ENCODE measurements at places on chromosomes 6 and 20.

- DNase-seq, result no peak
Measured at GRCh38 chr6:52526634-52527033, 50.2 kb downstream of the TRAM2 start.

GRCh38 chr20:36792422-36792821 lies 18.9 kb upstream of the DSN1 start:
- peak; percentile 25 for DNase-seq

DNA sequence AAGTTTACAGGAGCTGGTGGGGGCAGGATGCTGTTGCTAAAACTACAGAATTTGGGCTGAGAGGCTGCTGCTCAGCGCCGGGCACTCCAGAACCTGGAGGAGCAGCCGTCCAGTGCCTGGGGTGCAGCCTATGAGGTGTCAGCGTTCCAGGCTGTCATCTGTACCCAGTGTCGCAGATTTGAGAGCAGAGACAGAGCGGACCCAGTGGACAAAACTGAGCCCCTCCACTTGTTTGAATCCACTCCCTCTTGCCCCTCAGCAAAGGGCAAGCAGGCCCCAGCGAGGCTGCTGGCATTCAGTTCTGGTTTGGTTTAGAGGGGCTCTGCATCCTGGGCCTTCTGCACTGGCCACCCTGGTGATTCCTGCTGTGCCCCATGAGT lies 144.3 kb downstream of the TBC1D7 start:
- DNase-seq, result no peak

- no peak for DNase-seq
Measured at GRCh38 chr6:126076992-126077664, 90.8 kb downstream of the TRMT11 start.

GRCh38 chr20:8244637-8245036 lies 112.6 kb downstream of the PLCB1 start:
- DNase-seq, result peak; percentile 73

DNA sequence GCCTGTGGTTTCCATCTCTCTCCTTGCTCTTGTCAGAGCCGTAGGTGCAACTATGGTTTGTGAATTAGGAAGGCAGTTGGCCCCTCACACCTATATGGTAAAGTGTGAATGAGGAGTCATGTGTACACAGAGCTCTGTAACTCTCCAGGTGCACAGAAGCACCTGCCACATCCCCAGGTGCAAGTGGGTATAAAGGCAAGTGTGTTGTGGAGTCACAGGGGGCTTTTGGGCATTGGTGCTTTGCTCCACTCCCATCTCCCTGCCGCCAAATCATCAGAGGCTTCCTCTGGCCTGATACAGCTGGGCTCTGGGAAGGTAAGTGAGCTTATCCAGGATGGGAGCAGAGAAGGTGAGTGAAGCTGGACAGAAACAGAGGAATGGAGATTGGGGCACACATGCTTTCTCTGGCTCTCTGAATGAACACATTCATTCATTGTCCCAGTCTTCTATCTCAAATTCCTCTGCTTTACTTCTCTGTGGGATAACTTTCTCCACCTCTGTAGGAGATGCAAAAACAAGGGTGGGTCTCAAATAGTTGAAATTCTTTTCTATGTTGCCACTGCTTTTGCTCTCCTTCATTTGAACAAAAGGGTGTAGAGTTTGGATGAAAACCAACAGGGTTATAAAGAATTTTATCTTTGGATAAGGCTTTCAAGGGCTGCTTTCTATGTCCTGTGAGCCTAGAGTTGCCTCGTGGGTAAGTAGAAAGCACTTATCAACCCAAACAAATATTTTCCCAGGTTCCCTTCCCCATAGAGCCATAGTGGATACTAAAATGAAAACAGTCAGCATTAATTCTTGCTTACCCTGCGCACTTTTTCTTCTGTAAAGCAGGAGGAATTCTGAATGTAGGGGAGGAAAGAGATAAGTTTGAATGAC lies 45.0 kb upstream of the RIPOR2 start:
- no peak for DNase-seq

- no peak for DNase-seq
Measured at GRCh38 chr6:47302043-47302442, 7.7 kb downstream of the TNFRSF21 start.

GRCh38 chr20:50026746-50027575 lies 44.2 kb downstream of the SNAI1 start:
- DNase-seq, result no peak

- DNase-seq, result no peak
Measured at GRCh38 chr6:148530394-148530953, 187.8 kb downstream of the SASH1 start.

DNA sequence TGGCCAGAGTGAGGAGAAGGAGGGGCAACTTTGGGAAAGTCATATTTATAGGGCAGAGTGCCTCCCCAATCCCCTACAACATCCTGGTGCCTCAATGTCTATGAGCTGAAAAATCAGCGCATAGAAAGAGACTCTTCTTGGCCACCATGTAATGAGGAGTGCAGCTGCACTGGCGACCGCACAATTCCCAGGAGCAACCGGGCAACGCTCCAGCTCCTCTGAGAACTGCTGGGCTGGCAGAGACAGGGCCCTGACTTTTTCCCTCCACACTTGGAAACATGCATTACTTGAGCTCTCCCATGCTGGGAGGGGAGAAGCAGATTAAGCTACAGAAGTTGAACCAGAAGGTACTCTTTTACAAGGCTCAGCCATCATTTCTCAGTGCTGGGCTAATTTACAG lies 31.4 kb upstream of the MARCKS start:
- DNase-seq, result peak; percentile 68

DNA sequence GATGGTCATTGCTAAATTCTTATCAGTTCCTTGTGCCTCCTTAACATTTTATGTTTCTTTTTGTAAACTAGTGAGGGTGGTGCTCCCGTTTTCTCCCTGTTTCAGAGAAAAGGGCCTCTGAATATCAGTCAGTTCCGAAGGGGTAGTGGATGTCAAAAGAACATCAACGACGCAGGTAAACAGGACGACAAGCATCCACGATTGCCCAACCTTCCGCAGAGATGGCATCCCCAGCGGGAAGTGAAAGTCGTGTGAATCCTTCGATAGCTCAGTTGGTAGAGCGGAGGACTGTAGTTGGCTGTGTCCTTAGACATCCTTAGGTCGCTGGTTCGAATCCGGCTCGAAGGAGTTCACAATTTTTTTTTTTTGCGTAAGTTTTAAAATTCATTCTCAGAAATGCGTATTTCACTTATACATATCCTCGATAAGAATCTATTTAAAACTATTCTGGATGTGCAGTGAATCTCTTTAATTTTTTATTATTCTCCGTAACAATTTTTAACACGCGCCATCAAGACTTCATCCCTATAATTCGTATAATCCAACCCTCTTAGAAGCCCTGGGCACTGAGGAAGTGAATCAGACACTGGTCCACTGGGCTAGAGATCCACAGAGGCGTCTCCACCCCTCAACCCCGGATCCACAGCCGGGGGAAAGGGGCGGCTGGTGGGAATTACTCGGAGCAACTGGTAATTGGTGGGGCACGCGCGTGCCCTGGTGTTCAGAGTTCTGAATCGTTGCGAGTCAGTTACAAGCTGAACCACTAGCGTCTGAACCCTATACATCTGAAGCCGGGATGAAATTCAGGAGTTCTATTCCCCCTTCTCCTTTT lies 27.9 kb upstream of the ABT1 start:
- DNase-seq, result no peak

DNA sequence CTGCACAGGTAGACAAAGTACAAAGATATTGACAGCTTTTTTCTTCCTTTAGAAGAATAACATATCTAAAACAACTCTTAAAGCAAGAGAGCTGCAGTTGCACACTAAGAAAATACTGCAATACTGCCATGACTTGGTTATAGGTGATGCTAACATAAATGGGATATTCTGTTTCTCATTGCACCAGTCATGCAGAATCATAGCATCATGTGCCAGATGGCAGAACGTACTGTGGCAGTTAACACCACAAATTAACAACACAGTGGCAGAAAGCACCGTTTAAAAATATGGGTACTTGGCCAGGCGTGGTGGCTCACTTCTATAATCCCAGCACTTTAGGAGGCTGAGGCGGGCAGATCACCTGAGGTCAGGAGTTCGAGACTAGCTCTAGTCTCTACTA lies 7.4 kb downstream of the ASXL1 start:
- no peak for DNase-seq

- no peak for DNase-seq
Measured at GRCh38 chr6:43444036-43444435, 11.3 kb downstream of the DLK2 start.

DNA sequence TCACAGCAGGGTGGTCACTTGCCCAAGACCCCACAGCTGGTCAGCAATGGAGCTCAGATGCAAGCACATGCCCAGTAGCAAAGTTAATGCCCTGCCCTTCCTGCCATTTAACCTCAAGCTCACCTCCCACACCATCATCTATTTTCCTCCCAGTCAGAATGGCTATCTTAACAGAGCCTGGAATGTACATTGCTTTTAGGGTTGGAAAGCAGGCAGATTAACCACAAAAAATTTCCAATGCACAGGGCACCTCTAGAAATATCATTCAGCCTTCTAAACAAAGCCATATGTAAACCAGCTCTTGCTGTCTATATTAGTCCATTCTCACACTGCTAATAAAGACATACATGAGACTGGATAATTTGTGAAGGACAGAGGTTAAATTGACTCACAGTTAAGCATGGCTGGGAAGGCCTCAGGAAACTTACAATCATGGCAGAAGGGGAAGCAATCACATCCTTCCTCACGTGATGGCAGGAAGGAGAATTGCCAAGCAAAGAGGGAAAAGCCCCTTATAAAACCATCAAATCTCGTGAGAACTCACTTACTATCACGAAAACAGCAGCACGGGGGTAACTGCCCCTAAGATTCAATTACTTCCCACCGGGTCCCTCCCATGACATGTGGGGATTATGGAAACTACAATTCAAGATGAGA lies 106.9 kb downstream of the FYN start:
- DNase-seq, result no peak

GRCh38 chr6:37946057-37946456 lies 126.5 kb downstream of the ZFAND3 start:
- no peak for DNase-seq

GRCh38 chr20:49987015-49987867 lies 4.5 kb downstream of the SNAI1 start:
- no peak for DNase-seq

DNA sequence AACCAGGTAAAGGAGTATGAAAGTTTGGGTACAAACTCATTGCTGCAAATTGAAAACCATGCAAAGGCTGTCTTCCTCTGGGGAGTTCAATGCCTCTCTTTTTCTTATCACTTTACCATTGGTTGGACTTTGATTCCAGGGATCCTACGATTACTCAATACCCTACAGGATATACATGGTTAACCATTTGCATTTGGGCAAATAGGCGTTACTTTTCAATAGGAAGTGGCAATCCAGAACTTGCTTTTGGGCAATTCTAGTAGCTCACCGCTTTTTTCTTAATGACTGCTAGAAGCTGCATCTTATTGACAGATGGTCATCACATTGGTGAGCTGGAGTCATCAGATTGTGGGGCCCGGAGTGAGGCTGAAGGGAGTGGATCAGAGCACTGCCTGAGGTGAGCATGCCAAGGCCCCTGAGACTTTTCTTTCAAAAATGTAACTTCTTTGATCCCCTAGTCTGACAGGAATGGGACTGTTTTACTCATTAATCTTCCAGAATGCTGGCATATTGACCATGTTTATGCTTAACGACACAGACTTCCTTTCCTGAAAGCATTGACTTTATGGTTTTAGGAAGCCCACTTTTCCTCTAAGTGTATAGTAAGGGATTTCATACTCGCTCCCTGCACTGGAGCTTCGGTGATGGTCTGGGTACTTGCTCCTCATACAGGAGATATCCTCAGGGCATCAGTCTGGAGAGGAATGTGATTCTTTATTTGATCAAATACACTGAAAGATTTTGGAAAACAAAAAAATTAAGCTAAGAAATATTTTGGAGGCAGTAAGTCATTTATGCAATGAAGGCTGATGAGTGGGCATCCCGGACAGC lies at the start of gene CCR6:
Gene CCR6 (plus strand): TSS at position 270 of the 831 bp plus-strand sequence. CDS start 13,039 bp downstream, outside the sequence.
- DNase-seq, result no peak

GRCh38 chr6:1820165-1820564 lies 210.4 kb downstream of the FOXC1 start:
- DNase-seq, result no peak

DNA sequence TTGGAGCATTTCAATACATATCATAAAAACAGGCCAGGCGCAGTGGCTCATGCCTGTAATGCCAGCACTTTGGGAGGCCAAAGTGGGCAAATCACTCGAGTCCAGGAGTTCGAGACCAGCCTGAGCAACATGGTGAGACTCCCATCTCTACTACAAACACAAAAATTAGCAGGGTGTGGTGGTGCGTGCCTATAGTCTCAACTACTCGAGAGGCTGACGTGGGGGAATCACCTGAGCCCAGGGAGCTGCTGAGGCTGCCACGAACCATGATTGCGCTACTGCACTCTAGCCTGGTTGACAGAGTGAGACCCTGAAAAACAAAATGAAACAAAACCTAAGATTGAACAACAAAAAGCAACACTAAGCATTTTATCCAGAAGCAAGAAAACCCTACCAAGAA lies 47.2 kb downstream of the BACH2 start:
- no peak for DNase-seq

- no peak for DNase-seq
Measured at GRCh38 chr6:129778793-129779192, 68.8 kb upstream of the ARHGAP18 start.

DNA sequence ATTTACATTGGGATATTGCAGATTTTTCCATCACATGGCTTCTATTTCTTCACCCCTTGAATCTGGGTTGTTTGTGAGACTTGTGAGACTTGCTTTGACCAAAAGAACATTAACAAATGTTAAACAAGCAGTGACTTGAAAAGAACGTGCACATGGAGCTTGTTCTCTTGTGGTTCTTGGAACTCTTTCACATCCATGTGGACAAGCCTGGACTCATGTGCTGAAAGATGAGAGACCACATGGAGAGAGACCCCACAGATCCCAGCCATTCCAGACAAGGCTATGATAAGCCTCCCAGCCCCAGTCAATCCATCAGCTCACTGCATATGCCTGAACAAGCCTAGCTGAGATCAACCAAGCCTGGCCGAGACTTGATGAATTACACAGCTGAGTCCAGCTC lies 1365.7 kb upstream of the GJE1 start:
- no peak for DNase-seq

DNA sequence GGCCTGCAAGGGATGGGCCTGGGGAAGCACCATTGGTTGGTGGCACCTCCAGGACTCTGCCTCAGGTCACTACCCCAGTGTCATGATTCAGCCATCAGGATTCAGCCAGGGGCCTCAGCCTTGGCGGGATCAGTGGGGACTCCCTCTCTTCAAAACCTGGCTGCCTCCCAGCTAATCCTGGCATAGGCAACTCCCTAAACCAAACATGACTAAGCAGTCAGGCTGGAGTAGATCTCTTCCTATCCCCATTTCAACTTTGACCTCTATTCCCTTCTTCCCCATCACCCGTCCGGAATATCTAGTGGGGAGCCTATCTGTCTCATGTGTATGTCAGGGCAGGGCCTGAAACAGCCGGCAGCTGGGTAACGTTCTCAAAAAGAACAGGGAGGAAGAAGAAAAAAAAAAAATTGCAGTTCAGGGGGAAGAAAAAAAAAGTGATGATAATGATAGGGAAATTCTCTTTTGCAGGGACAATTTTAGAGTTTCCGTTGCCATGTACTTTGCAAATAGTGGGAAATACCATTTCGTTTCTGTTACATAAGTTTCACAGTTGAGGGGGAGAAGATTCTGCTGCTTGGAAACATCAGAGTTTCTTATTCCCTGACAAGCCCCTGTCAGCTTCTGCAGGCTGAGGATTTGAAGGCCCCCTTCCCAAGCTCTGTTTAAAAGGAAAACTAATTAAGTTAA lies 4.1 kb upstream of the PREX1 start:
- no peak for DNase-seq
